ENCODE measurements at places on chromosomes 13 and 19. TPM values are rescaled to one million over a fixed set of nuclear protein-coding genes. Genes with fewer than 3 reads are reported as not detected.

Gene TSKS
- total RNA-seq, result not detected

Gene FGF22
- 2.8 TPM for total RNA-seq

Gene RNF225
- 0.87 TPM for total RNA-seq

Gene MBD3L4
- not detected for total RNA-seq

DNA sequence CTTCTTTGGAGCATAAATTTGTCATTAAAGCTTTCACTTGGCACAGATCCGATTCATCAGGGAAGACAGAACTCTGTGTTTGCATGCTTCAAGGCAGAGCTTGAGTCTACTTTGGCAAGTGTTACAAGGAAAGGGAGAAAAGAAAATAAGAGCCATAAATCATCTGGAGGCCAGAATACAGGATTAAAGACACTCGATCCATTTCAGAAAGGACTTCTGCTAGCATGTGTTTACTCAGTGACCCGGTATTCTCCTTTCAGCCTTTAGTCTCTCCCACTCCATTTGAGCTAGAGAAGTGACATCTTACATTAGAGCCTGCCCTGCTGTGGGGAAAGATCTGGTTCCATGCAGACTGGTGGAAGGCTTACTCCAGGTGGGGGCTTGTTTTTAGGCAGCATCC is 306.4 kb downstream of the KLF5 start:
- H3K36me3 ChIP-seq, result no peaks in the 10 kb centered on the region
- H3K4me1 ChIP-seq, result no peaks in the 10 kb centered on the region
- H3K27ac ChIP-seq, result no peak overlapping the region
- H3K27me3 ChIP-seq, result no peaks in the 10 kb centered on the region

- no peak for DNase-seq
- H3K27me3 ChIP-seq, result no peaks in the 10 kb centered on the region
- peaks cover 24% of the 10 kb centered on the region for H3K4me1 ChIP-seq
- H3K36me3 ChIP-seq, result no peaks in the 10 kb centered on the region
- no peak overlapping the region for H3K4me3 ChIP-seq
Measured at GRCh38 chr13:35700671-35701070, 224.2 kb upstream of the MAB21L1 start.

- DNase-seq, result peak; percentile 53
- no peaks in the 10 kb centered on the region for H3K36me3 ChIP-seq
- H3K4me1 ChIP-seq, result peaks cover 7% of the 10 kb centered on the region
- H3K4me3 ChIP-seq, result peak overlapping the region; percentile 36
Measured at GRCh38 chr13:20142023-20142926, 18.6 kb downstream of the GJA3 start.

GRCh38 chr13:23506071-23506806 is 64.0 kb upstream of the TNFRSF19 start:
- H3K27ac ChIP-seq, result no peak overlapping the region
- H3K27me3 ChIP-seq, result no peaks in the 10 kb centered on the region
- no peak for DNase-seq
- no peak overlapping the region for H3K4me3 ChIP-seq

- no peaks in the 10 kb centered on the region for H3K27me3 ChIP-seq
- H3K27ac ChIP-seq, result peak overlapping the region; percentile 79
- H3K4me1 ChIP-seq, result peaks cover 18% of the 10 kb centered on the region
- H3K4me3 ChIP-seq, result no peak overlapping the region
Measured at GRCh38 chr19:48962849-48963165, 2.3 kb upstream of the FTL start.

GRCh38 chr19:10013834-10014618 is 743 bp downstream of the RDH8 start:
- H3K4me3 ChIP-seq, result no peak overlapping the region
- no peak overlapping the region for H3K27ac ChIP-seq
- no peak for DNase-seq
- H3K36me3 ChIP-seq, result no peaks in the 10 kb centered on the region
- peaks cover 24% of the 10 kb centered on the region for H3K27me3 ChIP-seq
- H3K4me1 ChIP-seq, result no peaks in the 10 kb centered on the region

- H3K27ac ChIP-seq, result no peak overlapping the region
- DNase-seq, result no peak
- H3K4me1 ChIP-seq, result no peaks in the 10 kb centered on the region
- no peak overlapping the region for H3K4me3 ChIP-seq
Measured at GRCh38 chr13:74987124-74987690, 494.8 kb downstream of the TBC1D4 start.
